Glutamatergic neuron (in vitro differentiated cells): ENCODE measurements at places on chromosomes 1 and 21. TPM values are rescaled to one million over a fixed set of nuclear protein-coding genes. Genes with fewer than 3 reads are reported as not detected.

FAM72C gene
- total RNA-seq: 0.22 TPM

NME7 gene
- 18.6 TPM for total RNA-seq

PTGFR gene
- not detected for total RNA-seq

- no peak for DNase-seq
- H3K36me3 ChIP-seq: peaks cover 14% of the 10 kb centered on the region
- peaks cover 10% of the 10 kb centered on the region for H3K27me3 ChIP-seq
Observed at GRCh38 chr1:8121261-8122159, 95.4 kb upstream of the ERRFI1 start.

DNA sequence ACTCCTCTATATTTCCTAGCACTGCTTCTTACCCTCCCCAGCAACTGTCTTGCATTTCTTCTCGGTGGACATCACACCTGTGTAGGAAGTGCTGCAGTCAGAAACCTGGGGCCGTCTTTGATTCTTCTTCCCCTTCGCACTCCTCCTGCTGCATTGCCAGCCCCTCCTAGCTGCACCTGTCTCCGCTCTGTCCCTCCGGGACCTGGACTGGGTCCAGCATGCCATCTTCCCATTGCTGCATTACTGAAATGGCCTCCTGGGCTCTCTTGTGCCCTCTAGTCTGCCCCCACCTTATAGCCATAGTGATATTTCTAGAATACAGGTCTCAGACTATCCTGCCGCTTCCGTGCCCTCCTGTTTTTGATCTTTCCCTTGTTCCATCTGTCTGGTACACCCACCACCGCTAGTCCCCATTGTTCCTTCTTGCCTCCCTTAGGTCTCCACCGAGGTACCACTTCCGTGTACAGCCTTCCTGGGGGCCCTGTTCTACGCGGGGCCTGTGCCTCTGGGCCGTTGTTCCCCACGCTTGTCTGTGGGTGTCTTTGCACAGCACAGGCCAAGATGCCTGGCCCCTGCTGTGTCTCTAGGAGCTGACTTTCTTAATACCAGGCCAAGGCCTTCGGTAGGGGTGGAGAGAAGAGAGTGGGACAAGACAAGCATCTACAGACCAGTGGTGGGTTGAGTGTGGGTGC lies 107.6 kb downstream of the GALNT2 start:
- peaks cover 2% of the 10 kb centered on the region for H3K27me3 ChIP-seq
- H3K4me1 ChIP-seq: peaks cover 57% of the 10 kb centered on the region
- no peak overlapping the region for H3K4me3 ChIP-seq

DNA sequence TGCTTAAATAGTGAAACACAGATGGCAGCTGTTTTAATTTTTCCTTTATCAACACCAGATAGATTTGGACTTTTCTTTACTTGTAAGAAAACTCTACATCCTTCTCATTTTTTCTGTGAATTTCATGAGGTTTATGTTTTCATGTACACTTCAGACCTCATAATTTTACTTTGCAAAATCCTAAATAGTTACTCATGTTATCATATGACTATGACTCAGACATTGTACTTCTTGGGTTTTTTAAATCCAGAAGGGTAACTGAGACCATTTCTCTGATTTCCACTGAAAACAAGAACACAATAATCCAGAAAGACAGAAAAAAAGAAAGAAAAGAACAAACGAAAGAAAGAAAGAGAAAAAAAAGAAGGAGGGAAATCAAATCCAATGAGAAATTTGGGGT lies 1021.6 kb downstream of the NCAM2 start:
- H3K4me3 ChIP-seq: no peak overlapping the region
- peaks cover 5% of the 10 kb centered on the region for H3K36me3 ChIP-seq
- H3K27ac ChIP-seq: no peak overlapping the region
